NCI-H460 (cell line): ENCODE measurements at places on chromosomes 13 and 19.

GRCh38 chr13:46536341-46536740, 16.6 kb upstream of the LRCH1 start:
- DNase-seq: no peak

DNA sequence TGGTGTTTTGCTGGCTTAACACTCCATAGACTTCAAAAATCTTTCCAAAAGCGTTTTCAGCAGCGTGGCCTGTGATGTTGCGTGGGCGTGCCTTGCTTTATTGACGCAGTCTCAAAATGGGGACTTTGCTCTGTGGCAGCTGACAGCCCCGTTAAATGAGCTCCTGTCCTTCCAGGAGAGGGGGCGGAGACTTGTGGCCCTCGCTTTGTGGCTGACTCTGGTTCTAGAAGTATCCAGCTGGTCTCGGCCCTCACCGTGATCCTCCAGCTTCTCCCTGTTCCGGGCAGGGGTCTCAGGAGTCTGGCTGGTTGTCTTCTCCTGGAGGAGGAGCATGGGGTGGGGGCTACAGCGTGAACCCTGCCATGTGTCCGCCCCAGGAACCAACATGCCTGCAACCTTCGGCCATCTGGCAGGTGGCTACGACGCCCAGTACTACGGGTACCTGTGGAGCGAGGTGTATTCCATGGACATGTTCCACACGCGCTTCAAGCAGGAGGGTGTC, 8.4 kb upstream of the ZNF554 start:
- DNase-seq: no peak

- DNase-seq: no peak
These were observed 717.3 kb downstream of the DACH1 start for GRCh38 chr13:71149498-71150363.

- DNase-seq: no peak
These were observed 39.1 kb downstream of the ACTN4 start for GRCh38 chr19:38686530-38686888.
